Astrocyte (in vitro differentiated cells and primary cell): ENCODE measurements at places on chromosomes 4 and X. TPM values are rescaled to one million over a fixed set of nuclear protein-coding genes. Genes with fewer than 3 reads are reported as not detected.

DNA sequence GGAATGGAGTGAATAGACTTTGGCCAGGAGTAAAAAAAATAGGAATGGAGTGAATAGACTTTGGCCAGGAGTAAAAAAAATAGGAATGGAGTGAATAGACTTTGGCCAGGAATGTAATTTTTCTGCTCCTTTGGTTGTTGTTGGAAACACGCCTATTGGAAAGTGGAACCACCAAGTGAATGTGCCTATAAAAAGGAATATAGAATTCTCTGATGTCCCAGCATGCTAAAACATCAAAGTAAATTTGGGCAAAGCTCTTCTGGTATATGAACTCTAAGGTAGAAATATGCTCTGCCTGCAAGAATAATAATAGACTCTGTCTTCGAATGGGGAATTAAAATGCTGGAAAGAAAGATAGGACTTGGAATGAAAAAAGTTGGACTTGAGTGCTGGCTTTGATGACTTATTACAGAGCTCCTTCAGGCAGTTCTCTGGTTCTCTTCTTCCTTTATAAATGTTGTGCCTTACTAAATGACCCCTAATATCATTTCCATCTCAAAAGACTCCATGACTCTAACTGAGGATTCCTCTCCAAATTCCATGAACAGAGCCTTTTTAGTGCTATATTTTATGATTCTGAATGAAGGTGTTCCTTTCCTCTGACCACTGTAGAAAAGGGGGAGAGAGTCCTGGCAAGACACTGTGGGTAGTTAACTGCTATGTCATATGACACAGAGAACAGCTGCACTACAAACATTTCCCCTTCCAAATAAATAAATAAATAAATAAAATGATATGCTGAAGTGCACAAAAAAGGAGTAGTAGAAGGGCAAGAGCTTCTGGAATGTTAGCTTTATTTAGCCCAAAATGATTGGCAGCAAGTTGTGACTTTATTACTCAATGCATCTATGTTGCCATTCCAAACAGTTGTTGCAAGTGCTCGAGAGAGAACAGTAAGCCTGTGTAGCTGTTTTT, 13.5 kb upstream of the GBA3 start:
- DNase-seq, result peak; percentile 31
- H3K27me3 ChIP-seq, result no peaks in the 10 kb centered on the region
- H3K4me3 ChIP-seq, result no peak overlapping the region

GRCh38 chr4:7384003-7384928, 50.5 kb downstream of the PSAPL1 start:
- H3K36me3 ChIP-seq, result no peaks in the 10 kb centered on the region
- no peak for DNase-seq
- H3K4me1 ChIP-seq, result no peaks in the 10 kb centered on the region
- no peak overlapping the region for H3K27ac ChIP-seq

GRCh38 chr4:105067946-105068345, 78.7 kb upstream of the TET2 start:
- no peak for DNase-seq
- no peaks in the 10 kb centered on the region for H3K4me1 ChIP-seq
- H3K4me3 ChIP-seq, result no peak overlapping the region
- H3K36me3 ChIP-seq, result no peaks in the 10 kb centered on the region

DNA sequence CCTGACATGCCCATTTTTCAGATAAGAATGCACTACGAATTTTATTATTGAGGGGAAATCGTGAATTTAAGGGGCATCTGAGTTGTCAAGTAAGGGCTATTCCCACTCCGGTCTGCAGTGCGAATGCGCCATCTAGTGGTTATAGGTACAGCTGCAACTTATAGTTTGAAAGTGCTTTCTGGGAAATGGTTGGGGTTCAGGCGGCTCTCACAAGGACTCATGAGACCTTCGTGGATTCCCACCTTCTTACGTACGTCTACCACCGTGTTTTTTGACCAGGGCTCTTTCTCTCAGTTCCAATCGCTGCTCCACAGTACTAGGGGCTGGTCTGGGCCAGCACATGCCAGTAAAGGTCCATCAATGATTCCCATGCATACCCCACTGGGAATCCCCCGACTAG, 12.3 kb downstream of the MSL3 start:
- H3K27me3 ChIP-seq, result no peaks in the 10 kb centered on the region
- H3K4me1 ChIP-seq, result no peaks in the 10 kb centered on the region
- peaks cover 8% of the 10 kb centered on the region for H3K36me3 ChIP-seq
- DNase-seq, result peak; percentile 25
- no peak overlapping the region for H3K4me3 ChIP-seq

GRCh38 chrX:84155938-84156337, 32.1 kb downstream of the RPS6KA6 start:
- peak; percentile 13 for DNase-seq
- H3K27ac ChIP-seq, result no peak overlapping the region
- no peak overlapping the region for H3K4me3 ChIP-seq
- no peaks in the 10 kb centered on the region for H3K36me3 ChIP-seq
- no peaks in the 10 kb centered on the region for H3K27me3 ChIP-seq

GRCh38 chr4:155353923-155354540, 22.7 kb downstream of the MAP9 start:
- H3K27ac ChIP-seq, result no peak overlapping the region
- DNase-seq, result peak; percentile 29
- peaks cover 4% of the 10 kb centered on the region for H3K36me3 ChIP-seq
- H3K27me3 ChIP-seq, result no peaks in the 10 kb centered on the region

DNA sequence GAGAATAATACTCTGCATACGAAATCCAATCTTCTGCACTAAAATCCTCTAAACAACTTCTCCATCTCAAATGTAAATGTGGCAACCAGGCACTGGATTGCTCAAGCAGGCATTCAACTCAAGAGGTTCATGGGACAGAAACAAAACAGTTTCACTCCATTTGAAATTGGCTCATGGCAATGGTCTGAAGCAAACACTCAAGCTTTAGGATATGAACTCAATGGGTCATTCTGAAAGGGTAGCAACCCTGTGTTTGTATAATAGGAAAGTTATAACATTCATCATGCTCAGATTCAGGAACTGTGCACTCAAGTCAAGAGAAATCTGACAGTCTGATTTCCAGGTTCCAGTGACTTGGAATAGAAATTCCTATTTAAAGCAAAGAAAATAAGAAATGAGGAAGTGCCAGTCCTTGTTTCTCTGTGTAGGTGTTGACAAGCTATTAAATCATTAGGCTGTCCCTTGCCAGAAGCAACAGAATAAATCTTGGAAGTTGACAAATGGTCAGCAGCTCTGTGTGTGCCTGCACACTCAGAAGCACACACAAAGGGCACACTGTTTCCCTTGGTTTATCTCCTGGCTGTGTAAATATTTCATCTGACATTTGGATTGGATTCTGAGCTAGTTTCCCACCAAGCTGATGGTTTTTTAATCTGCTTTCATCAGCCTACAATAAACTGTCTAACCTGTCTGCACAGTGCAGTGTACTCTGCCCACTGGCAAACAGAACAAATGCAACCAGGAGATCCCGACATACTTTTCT, 75.9 kb upstream of the CITED1 start:
- no peak for DNase-seq
- no peak overlapping the region for H3K27ac ChIP-seq
- no peaks in the 10 kb centered on the region for H3K27me3 ChIP-seq
- H3K4me3 ChIP-seq, result no peak overlapping the region
- no peaks in the 10 kb centered on the region for H3K36me3 ChIP-seq

- H3K36me3 ChIP-seq, result no peaks in the 10 kb centered on the region
- DNase-seq, result no peak
- H3K4me1 ChIP-seq, result no peaks in the 10 kb centered on the region
- no peak overlapping the region for H3K4me3 ChIP-seq
- H3K27me3 ChIP-seq, result no peaks in the 10 kb centered on the region
These were observed 128.6 kb downstream of the HTR2C start for GRCh38 chrX:114712466-114712865.

GRCh38 chrX:69503228-69503781, 821 bp upstream of the NALF2 start:
- H3K27me3 ChIP-seq, result peaks cover 5% of the 10 kb centered on the region
- no peak overlapping the region for H3K27ac ChIP-seq
- H3K4me3 ChIP-seq, result no peak overlapping the region
- no peaks in the 10 kb centered on the region for H3K4me1 ChIP-seq
- DNase-seq, result no peak

- H3K27ac ChIP-seq, result no peak overlapping the region
- no peaks in the 10 kb centered on the region for H3K4me1 ChIP-seq
- no peak for DNase-seq
- H3K36me3 ChIP-seq, result peaks cover 4% of the 10 kb centered on the region
- H3K4me3 ChIP-seq, result no peak overlapping the region
These were observed 187.9 kb downstream of the LRBA start for GRCh38 chr4:150827226-150827625.

GRCh38 chr4:17511051-17511450, 839 bp downstream of the QDPR start:
- peaks cover 12% of the 10 kb centered on the region for H3K4me1 ChIP-seq
- no peak overlapping the region for H3K27ac ChIP-seq
- H3K27me3 ChIP-seq, result peaks cover 2% of the 10 kb centered on the region
- peak overlapping the region; percentile 90 for H3K4me3 ChIP-seq
- peaks cover 6% of the 10 kb centered on the region for H3K36me3 ChIP-seq

Gene SPANXD
- not detected in 2 replicates for total RNA-seq

Gene ARHGAP24
- total RNA-seq, result 1.8 and 2.1 TPM in 2 replicates

Gene HMX1
- 0.25 TPM in 1 of 2 replicates, not detected in the other for total RNA-seq

Gene NCAPG
- 2.6 and 4.7 TPM in 2 replicates for total RNA-seq
